ENCODE measurements at places on chromosomes 7 and 10.

GRCh38 chr7:78170815-78171214 lies 372.2 kb downstream of the PHTF2 start:
- no peak for DNase-seq

- no peak for DNase-seq
Measured at GRCh38 chr7:66640802-66641525, 12.3 kb downstream of the KCTD7 start.

GRCh38 chr10:127715249-127715648 lies 21.7 kb upstream of the FOXI2 start:
- DNase-seq: no peak

- no peak for DNase-seq
Measured at GRCh38 chr7:69749994-69750393, 151.7 kb downstream of the AUTS2 start.

DNA sequence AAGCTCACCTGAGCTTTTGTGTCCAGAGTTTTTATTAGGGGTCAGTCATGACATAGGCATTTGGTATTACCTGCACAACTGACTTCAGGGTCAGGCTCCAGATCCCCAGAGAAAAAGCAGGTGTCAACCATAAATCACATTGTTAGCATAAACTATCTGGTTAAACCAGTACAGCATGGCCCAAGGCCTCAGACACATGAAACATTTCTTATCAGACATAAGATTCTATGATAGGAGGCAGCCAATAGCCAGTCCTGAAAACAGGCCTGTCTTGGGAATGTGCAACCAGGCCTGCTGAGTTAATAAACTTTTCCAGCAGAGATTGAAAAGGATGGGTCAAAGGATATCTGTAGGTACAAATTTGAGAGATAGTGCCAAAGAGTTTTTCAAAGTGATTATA lies 116.1 kb downstream of the TPST1 start:
- no peak for DNase-seq

DNA sequence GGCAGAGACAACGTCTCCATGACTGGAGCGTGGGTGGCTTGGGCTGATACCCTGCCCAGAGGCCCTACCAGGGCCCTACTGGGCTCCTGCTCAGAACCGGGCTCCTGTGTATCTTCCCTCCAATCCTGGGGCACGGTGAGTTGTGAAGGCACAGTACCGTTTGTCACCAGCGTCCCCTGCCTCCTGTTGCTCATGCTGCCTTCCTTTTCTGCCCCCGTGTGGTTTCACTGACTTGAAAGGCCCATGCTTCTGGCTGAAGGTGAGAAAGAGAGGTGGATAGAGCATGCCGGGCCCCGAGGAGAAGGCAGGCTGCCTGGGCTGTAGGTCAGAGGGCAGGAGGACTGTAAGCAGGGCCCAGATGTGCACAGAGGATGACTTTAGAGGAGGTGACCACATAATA lies 9.1 kb upstream of the DMBT1 start:
- no peak for DNase-seq

- no peak for DNase-seq
Measured at GRCh38 chr10:61594430-61594829, 68.3 kb upstream of the CABCOCO1 start.

- DNase-seq: no peak
Measured at GRCh38 chr7:16271355-16271915, 149.9 kb downstream of the CRPPA start.

GRCh38 chr10:86712317-86712707 lies 44.0 kb downstream of the LDB3 start:
- DNase-seq: no peak

DNA sequence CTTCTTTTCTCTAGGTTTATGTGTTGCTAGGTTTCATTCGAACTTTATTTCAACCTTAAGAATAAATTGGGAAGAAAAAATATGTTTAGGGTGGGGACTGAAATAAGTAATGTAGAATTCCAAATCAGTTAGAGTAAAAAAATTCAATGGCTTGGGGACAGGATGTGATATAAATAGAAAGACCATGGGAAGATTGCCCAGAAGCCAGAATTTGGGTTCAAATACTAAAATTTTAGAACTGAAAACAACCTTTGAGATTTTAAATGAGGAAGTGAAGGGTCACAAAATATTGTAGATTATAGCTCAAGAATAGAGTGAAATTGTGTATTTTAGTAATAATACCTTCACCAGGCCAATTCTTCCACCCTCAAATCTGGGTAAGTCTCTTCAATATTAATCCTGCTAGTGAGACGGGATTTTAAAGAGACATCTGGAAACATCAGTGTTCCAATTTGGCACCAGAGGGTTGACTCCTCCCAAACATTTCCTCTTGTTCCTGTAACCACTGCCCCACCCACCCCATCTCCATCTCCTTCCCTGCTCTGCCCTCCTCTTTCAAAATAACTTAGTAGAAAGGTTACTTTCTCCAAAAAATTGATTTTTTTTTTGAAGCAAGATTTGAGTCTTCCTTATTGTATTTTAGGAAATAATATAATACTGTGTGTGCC lies 51.3 kb upstream of the FAM3C start:
- DNase-seq: no peak

DNA sequence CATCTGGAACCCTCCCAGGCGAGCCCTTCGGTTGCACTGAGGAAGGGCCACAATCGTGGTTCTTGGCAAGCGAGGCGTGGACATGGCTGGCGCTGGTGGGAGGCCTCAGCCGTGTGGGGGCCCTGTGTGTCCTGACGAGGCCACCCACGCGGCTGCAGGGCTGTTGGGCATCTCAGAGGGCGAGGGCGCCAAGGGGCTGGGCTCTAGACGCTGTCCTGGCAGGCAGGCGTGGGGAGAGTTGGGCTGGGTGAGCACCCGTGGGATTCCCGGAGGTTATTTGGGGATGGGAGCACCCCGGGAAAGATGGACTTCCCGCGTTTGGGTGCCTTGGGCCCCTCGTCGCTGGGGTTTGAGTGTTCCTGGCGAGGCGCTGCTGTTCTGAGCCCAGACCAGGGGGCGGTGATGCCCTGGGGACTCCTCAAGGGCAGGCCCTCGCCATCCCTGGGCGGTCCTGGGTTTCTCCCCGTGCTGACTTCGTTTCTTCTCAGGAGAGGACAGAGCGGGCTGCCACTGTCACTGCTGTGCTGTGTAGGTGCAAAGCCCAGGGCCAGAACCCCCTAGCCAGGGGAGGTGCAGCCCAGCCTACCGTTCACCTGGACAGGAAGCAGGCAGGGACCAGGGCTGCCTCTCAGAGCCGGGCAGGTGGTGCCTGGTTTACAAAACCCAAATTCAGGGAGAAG lies 87.2 kb downstream of the DNAJB6 start:
- no peak for DNase-seq

DNA sequence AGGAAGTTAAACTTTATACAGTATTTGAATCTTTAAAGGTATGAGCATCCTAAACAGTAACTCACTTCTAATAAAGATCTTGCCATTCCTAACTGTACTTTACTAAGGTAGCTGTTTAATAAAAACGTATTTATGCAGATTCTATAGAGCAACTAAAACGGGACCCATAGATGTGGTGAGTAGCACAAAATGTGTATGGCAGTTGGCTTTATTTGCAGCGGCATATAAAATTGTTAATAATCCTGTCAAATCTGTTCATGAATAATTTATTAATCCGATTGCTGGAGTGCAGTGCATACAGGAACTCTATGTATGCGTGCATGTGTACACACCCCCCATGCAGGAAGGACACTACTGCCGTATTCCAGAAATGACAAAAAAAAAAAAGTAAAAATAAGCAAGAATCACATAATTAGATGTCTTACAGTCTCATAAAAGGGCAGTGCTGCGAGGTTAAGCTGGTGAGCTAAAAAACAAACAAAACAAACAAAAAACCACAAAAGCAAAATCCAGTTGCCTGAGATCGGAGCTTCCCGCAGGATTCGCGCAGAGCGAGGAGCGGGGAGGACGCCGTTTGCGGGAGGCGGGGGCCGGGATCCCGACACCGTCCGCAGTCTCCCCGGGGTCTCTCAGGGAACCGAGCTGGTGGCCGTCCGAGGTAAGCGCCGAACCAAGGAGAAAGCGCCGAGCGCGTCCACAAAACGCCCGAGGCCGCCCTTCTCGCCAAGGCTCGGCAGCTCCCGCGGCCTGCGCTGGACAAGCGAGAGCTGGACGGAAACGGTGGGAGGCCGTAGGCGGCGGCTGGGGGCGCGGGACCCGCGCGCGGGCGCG lies 518 bp upstream of the COMMD3 start:
- DNase-seq: no peak

DNA sequence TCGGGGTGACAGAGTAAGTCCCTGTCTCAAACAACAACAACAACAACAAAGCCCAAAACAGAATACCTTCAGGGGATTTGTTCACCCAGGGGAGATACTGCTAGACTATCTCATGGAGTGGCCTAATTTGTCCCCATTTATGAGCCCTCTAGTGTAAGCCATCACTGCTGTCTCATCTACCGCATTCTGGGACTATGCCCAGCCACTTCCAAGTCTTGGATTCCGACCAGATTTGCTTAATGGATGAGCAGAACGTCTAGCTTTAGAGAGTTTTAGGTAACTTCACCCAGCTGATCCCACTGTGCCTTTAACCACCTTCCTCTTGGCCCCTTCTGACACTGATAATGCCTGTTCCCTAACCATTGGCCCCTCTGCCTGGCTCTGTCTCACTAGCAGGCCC lies 47.1 kb downstream of the PAPSS2 start:
- DNase-seq: no peak

DNA sequence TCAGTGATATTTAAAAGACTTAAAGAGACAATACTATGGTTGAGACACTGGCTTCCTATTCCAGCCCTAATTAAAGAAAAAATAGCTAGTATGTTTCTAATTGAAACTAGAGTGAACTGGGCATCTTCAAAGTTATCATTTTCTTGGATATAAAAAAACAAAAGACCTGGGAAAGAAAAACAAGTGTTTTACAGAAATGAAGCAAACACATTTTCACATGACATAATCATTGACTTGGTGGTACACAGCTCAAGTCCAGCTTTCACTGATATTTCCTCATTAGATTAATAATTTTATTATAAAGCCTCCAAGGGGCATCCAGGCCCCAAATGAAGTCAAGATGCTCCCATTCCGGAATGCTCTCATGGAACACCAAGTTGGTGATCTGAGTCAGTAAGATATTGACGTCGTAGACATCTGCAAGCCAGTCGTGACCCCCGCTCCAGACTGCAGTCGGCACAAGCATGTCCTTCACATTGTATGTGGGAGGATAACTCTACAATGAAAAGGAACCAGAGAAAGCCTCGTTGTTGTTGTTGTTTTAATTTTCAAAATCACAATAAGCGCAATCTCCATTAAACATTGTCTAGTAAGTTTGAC lies 7.5 kb upstream of the CH25H start:
- no peak for DNase-seq

GRCh38 chr10:77862595-77862994 lies 64.0 kb downstream of the DLG5 start:
- no peak for DNase-seq

GRCh38 chr10:31751051-31751737 lies 177.4 kb downstream of the ARHGAP12 start:
- no peak for DNase-seq

- no peak for DNase-seq
Measured at GRCh38 chr7:4209126-4209525, 473.0 kb upstream of the FOXK1 start.

- no peak for DNase-seq
Measured at GRCh38 chr7:36388423-36388822, 1.2 kb upstream of the ANLN start.

- no peak for DNase-seq
Measured at GRCh38 chr10:101710059-101710695, 15.2 kb upstream of the FBXW4 start.

DNA sequence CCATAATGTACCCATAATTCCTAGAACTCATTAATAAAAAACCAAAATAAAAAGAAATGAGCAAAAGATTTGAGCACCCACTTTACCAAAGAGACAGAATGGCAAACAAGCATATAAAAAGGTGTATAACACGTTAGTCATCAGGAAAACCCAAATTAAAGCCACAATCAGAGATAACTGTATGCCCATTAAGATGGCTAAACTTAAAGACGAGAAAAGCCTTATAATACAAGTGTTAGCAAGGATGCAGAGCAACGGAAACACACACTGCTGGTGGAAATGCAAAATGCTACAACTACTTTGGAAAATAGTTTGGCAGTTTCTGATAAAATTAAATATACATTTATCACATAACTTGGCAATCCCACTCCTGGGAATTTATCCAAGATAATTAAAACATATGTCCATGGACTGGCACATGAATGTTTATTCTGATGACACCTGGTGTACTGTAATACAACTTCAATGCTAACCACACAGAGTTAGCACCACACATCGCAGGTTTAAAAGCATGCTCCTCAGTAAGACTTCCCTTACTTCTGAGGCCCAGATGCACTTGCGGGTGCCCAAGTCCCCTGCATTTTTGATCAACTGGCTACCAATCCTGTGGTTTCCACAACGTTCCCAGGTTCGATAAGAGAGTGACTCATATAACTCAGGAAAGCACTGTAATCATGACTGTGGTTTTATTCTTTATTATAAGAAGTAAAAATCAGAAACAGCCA lies 158.6 kb downstream of the SNX13 start:
- no peak for DNase-seq

GRCh38 chr7:140060788-140061606 lies 1.8 kb downstream of the PARP12 start:
- no peak for DNase-seq

DNA sequence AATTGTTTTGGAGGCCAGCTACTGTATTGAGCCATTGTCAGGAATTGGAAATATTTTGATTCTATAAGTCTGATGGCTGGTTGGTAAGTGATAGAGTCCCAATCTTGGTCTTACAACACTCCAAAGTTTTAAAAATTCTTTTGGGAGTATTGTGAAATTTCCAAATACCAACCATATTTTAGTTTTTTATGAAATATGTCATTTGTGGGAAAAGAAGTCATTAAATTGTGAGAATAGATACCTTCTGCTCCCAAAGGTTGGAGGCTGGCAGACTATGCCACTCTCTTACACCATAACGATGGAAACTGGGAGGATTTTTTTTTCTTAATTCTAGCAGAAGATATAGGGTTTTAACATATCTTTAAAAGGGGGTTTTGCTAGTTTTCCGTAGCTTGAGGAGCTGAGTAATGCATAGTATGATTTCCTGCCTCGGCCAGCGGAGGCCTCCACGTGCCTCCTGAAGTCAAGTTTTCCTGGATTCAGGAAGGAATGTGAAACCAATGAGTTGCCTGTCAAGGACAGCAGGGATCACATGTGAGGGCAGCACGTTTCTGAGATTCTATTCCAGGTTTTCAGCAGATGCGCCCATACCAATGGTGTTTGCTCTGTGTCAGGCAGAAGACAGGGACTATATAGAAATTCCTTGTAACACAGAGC lies 92.2 kb upstream of the LAMB4 start:
- DNase-seq: no peak

- no peak for DNase-seq
Measured at GRCh38 chr7:84337429-84337828, 142.8 kb upstream of the SEMA3A start.

Data from activated CD8-positive, alpha-beta memory T cell treated with anti-CD3 and anti-CD28 coated beads for 1 hour (primary cell).